ENCODE measurements at places on chromosomes 5 and 9.

DNA sequence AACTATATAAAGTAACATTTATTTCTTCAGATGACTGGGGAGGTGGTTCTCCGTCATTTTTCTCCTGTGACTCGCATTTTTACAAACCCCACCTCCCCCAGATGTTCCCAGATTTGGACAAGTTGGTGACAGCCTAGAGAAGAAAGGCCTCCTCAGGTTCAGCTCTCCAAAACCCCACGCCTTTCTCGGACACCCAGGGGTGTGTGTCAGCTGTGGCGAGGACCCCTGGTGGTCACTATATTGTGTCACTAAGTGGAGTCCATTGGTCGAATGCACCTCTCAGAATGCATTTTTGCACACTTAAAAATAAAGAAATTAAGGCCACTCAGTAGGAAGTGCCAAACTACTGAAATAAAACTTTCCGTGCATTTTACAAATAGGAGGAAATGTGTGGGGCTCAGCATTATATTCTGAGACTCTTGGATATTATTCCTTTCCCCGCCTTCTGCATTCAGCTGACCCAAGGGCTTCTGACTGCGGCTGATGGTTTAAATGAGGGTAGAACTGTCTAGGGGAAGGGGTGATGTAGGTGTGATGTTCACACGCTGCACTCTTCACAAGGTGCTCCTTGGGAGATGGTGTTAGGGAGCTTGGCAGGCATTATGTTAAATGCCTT, 47.6 kb downstream of the ACO1 start:
- no peak for DNase-seq

GRCh38 chr5:143227301-143227700, 176.2 kb downstream of the NR3C1 start:
- DNase-seq, result no peak

- no peak for DNase-seq
These were observed 89.5 kb upstream of the MAP3K1 start for GRCh38 chr5:56725711-56726411.

GRCh38 chr5:57824047-57824446, 341.4 kb upstream of the ACTBL2 start:
- no peak for DNase-seq

- DNase-seq, result no peak
These were observed 54.5 kb downstream of the PRR16 start for GRCh38 chr5:120518581-120518980.

DNA sequence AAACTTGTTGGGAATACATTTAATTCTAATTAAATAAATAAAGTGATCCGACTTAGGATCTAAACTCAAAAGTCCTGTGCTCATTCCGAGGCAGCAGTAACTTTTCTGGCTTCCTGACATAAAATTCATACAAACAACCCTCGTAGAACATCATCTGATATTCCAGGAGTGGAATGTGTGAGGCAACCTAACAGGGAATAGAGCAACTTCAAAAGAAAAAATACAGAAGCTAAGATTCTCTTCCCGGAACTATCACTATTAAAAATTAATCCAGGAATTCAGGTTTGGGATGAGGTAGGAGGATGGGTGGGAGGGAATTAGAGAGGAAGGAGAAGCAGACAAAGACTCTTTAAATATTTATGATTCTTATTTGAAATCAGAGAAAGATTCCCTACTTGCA, 32.9 kb upstream of the TRIO start:
- DNase-seq, result no peak

GRCh38 chr5:57690724-57691123, 208.1 kb upstream of the ACTBL2 start:
- no peak for DNase-seq

- DNase-seq, result no peak
These were observed 468.5 kb downstream of the ZNF608 start for GRCh38 chr5:124277767-124278545.

DNA sequence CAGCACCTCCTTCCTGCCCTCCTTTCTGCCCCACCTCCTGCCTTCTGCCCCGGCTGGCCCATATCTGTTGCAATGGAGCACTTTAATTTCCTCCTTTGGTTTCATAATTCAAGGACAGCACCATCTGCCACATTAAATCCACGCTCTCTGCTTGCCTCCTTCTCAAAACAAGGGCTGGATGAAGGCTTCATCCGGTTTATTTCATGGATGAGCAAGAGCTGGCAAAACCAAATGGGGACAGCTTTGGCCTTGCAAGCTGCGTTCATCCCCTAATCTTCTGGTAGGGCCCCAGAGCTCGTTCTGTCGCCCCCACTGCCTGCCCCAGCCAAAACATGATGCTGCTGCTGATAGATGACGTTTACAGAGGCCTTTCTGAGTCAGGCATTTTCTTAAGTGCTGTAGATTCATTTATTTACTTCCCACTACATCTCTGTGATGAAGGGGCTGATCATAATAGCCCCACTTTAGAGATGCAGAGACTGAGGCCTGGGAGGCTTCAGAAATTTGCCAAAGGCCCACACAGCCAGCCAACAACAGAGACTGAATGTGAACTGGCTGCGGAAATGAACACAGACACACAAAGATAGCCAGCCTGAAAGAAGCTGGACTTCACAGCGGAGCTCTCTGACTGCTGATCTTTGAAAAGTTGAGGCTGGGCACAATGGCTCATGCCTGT, 115.6 kb upstream of the CPEB4 start:
- DNase-seq, result no peak

DNA sequence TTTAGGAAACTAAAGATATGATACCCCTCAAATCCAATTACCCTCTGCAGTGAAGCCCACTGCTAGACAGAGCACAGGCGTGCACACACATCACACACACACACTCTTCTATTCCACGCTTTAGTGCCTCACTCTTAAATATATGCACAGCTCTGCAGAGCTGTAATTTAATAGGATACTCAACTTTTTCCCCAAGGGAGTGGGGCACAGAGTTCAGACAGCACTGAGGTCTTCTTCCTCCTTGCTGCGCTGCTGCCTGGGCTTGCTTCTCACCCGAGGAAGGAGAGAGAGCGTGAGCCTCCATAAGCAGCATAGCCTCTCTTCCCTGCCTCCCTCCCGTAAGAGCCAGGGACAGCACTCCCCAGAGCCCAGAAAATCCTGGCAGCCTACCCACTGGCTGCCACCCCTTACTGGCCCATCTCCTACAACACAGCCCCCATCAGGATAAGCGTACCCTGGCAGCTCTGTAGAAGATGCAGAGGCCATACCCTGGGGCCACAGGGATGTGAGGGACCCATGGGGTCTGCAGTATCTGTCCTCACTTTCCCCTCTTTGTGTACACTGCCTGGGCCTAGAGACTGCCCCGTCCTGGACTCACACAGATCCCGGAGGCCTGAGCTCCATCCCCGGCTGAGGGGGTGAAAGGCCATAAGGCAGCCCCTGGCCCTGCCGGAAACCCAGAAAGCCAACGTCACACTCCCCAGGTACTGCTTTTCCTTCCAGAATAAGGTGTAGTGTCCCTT, 102.1 kb downstream of the C5orf15 start:
- no peak for DNase-seq

DNA sequence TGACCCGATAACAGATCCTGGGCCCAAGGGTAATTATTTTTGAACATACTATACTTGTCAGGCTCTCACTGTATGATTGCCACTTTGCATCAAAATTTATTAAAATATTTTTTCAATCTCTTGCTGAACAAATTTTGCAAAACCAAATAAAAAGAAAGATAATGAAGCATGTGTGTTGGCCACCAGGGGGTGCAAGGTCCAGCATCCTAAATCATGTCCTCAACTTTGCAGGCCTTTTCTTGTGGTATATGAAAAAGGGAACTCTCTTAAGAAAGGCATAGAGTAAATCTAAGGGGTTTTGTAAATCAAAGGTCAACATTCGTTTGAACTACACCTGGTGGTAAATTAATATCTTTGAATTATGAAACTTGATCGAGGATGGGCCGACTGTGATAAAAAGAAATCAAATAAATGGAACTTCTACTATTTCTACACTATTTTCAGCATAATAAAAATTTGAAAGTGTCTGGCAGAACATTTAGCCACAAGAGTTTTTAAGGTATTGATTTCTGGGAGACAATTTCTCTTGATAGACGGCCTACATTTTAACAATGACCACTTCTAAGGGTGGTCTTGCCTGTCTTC, 676.5 kb downstream of the DMRTA1 start:
- DNase-seq, result peak; percentile 5

- no peak for DNase-seq
These were observed 231.4 kb downstream of the NR2F1-AS1 start for GRCh38 chr5:93349613-93350012.

- no peak for DNase-seq
These were observed 146.1 kb downstream of the TMEM167A start for GRCh38 chr5:82931110-82931509.

DNA sequence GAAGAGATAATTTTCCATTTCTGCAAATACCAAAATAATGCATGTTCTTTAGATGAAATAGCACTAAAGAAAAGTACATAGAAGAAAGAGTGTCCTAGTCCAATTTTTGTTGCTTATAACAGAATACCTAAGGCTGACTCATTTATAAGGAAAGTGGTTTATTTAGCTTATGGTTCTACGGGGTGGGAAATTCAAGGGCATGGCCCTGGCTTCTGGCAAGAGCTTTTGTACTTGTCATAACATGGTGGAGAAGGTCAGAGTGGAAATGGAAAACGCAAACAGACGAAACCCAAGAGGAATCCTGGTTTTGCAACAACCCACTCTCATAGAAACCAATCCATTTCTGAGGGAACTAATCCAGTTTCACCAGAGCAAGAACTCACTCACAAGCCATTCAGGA, 283.7 kb downstream of the CSNK1G3 start:
- no peak for DNase-seq

GRCh38 chr5:53368966-53369605, 111.3 kb upstream of the FST start:
- no peak for DNase-seq

DNA sequence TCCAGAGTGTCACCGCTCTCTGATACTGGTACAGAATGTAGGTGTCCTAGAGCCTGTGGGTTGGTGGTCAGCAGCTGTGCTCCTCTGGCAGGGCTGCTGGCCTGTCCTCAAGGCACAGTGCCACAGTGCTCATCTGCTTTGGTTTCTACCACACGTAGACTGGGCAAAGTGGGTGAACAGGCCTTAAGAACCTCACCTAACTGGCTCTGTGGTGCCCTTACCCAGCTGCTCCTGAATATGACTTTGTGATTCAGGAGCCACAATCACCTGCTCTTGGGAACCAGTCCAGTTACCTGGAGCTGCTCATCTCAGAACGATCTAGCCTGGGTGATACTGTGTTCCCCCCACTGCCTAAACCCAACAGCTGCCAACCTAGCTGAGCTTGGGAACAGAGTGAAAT, 6.4 kb downstream of the NOP16 start:
- no peak for DNase-seq

GRCh38 chr9:92147852-92148180, 32.6 kb upstream of the SPTLC1 start:
- DNase-seq, result no peak

DNA sequence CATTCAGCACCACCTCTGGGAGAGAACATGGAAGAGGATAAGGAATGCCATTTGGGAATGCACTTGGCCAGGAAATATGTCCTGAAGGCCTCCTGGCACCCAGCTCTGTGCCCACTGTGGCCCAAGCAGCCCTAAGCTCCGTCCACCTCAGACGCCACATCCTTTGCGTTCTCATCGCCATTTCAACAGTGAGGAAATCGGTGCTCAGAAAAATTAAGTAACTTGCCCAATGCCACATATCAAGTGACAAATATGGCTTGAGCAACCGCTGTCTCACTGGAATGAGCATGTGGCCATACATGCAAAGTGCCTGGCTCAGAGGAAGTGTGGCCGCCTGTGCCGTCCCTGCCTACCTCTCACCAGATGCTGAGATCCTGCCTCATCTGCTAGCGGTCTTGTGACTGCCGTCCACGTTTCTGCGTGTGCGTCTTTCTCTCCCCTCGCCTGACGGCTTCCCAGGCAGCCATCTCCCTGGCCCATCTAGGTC, 984 bp upstream of the DOK3 start:
- no peak for DNase-seq

DNA sequence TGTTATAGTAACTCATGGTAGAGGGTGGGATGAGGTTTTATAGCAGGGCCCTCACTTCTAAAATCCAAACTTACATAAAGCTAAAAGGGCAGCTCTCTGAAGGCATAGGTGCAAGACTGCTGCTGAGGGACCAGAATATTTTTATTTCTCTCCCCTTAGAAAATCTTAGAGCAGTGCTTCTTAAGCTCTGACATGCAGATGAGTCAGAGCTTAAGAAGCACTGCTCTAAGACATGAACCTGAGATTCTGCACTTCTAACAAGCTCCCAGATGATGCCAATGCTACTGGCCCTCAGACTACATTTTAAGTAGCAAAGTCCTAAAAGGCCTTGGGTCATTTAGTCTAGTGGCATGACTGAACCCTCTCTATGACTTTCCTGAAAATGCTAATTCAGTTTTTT, 97.6 kb upstream of the SPRY4 start:
- DNase-seq, result no peak

DNA sequence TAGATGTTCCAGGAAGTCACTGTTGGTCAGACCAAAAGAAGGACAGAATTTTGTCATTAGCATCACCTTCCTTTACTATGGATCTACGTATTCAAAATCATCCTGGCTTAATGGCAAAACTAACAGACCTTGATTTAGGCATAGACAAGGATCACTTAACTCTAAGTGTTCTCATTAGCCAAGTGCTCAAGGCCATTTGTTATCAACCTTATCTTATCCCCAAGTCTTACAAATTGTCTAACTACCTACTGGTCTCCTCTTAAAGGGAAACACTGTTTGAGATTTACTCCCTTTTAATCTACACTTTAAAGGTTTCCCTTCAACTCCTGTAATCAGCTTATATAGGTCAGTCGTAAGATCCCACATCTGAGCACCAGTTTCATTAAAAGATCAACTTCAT, 1197.5 kb upstream of the C9orf72 start:
- DNase-seq, result no peak

DNA sequence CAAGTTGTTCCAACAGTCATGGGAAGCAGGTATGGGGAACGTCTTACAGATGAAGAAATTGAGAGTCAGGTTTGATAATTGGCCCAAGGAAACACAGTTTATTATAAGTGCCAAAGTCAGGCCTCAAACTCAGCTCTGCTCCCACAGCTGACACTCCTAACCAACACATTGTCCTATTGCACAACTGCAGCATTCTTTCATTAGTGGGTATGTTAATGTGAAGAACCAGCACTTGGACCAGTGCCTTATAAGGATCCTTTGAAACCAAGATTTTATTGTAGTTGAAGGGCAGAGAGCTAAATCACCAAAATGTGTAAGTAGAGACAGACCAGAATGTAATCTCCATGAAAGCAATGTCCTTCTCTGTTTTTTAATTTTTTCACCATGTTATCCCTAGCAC, 56.1 kb downstream of the GRIA1 start:
- no peak for DNase-seq

GRCh38 chr5:67142816-67143215, 53.8 kb downstream of the CD180 start:
- no peak for DNase-seq

DNA sequence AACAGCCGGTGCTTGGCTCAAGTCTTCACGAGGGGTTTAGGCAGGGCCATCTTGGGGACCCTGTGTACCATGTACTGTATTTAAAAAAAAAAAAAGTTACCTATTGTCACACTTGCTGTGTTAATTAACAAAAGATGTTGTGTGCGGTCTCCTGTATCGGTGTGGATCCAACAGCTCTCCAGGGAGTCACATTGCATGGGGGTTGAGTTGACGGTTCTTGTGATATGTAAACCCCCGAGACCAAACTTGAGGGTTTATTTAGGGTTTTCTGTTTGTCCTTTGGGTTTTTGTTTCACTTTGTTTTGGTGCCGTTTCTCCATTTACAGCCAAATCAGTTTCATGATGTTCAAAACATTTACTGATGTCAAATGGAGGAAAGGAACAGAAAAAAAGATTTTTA, 22.2 kb downstream of the AMBP start:
- no peak for DNase-seq

Data from anterior cingulate cortex (tissue), 58 donors.